Activated CD8-positive, alpha-beta memory T cell treated with anti-CD3 and anti-CD28 coated beads for 1 hour (primary cell): ENCODE measurements at places on chromosomes 5 and 9.

DNA sequence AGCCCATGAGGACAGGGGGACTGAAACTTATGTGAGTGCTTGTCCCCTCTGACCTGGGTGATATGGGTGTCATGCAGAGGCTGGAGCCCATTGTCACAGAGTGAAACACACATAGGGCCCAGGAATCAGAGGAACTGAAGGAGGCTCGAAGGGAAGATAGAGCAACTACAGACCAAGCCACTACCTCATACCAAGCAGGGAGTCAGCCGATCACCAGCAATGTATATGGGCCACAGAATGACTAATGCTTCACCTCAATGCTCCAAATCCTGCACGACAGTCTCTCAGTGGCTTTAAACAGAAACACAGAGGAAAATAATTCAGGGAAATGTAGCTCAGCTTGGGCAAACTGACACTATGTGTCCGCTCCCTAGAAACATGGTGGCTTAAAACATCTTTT lies 8.9 kb upstream of the FBXW11 start:
- no peak for DNase-seq

DNA sequence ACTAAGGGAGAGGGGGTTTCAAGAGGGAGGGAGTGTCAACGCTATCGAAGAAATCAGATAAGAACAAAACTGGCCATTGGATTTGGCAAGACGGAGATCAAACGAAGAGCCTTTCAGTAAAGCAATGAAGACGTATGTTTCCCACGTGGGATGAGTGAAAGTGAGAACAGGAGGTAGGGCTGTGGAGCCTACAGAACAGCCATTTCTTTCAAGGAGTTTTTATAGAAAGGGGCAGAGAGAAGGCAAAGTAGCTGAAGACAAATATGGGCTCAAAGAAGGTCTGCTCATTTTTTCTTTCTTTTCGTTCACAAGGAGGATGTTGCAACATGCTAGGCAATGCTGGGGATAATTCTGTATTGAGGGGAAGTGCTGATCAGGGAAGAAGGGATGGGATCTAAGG lies 98.3 kb downstream of the SUSD1 start:
- no peak for DNase-seq

DNA sequence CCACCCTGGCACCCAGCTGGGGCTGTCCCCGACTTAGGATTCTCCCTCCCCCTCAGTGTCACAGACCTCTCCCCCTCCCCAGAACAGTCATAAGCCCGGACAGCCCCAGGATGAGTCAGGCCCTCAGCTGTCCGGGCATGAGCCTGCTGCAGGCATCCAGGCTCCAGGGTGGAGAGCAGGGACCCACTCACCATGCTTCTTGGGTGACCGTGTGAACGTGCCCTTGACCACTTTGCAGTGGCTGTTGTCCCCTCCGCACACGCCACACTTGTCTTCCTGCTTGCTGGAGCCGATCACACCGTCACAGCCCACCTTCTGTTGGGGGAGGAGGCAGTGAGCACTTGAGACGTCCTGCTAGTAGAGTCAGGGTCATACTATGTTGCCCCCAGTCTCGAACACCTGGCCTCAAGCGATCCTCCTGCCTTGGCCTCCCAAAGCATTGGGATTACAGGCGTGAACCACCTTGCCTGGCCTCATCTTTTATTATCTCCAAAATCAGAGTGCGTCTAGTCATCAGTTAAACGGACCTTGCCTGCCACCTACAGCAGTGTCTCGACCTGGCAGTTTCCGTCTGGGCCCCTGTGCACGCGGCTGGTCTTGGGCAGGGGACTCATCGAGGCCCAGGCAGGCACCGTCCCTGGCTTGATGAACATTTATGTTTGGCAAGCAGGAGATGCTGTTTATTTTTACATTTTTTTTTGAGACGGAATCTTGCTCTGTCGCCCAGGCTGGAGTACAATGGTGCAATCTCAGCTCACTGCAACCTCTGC lies 72.6 kb downstream of the ZNF354C start:
- DNase-seq: no peak

- DNase-seq: peak; percentile 36
These were observed 597 bp downstream of the NFIL3 start for GRCh38 chr9:91422758-91423711.

DNA sequence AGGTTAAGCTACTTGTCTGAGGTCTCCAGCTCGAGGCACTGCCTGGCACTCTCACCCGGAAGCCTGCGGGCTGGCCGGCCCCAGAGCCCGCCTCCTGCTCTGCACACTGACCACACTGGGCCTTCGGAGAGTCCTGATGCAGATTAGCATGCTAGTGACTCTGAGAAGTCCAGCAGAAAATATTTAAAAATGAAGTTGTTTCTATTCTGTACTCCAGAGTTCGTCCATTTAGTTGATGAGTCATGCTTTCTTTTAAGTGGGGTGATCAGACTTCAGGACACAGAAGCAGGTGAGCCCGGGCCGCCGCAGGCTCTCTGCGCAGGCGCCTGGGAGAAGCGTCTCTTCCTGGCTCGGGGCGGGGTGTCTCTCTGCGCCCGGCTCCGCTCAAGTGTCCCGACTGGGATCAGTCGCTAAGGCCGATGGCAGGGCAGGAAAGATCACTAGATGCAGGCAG lies 32.5 kb downstream of the FAM240B start:
- DNase-seq: peak; percentile 11

DNA sequence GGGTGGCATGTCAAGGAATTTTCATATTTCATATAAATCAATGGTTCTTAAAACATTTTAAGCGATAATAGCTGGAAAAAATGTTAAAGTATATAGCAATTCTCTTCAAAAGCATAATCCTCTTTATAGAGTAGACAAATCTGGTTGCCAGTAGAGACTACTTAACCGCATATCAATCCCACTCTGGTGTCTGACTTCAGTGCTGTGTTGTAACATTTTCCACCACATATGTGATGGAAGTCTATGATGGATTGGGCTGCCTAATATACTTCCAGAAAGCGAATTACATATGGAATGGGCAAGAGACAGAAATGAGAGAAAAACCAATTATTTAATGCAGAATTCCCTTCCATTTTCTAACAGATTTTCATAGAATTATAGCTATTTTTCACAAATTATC lies 54.3 kb downstream of the FBN2 start:
- DNase-seq: no peak

- DNase-seq: no peak
These were observed 83.0 kb downstream of the DMRTA1 start for GRCh38 chr9:22529426-22530199.

- no peak for DNase-seq
These were observed 43.0 kb downstream of the MARCHF3 start for GRCh38 chr5:126987271-126987899.

DNA sequence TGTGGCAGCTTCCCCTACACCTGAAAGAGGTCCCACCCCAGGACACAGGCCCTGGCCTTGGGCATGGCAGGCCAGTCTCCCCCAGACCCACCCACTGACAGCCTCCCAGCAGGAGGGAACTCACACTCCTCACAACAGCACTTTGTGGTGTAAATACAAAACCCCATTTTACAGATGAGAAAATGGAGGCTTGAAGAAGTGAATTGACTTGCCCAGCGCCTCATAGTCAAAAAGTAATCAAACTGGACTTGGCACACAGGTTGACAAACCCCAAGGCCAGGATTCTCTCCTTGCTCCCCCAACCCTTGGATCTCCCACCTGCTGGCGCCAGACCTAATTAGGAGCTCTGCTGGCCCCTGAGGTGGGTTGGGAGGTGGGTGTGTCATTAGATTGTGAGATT lies 29.2 kb upstream of the NEK6 start:
- no peak for DNase-seq

DNA sequence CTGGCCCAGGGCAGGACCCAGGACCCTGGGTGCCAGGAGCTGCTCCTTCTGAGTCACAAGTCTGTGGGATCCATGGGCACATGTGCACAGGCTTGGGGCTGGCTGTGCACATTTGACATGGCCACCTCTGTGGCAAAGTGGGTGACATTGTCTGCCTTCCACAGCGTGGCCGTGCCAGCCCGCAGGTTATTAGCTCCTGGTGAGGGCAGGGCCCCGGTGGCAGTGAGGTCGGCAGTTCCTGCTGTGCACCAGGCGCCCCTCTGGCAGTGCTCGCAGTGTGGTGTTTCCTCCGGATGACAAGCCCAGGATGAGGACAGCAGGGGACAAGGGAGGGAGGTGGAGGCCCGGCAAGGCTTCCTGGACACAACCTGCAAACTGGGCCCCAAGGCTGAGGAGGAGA lies 60.5 kb downstream of the OLFM1 start:
- no peak for DNase-seq

GRCh38 chr5:175711031-175711430 lies 53.2 kb downstream of the HRH2 start:
- DNase-seq: no peak

GRCh38 chr9:133188006-133188842 lies 20.8 kb downstream of the OBP2B start:
- DNase-seq: no peak

GRCh38 chr5:132221781-132222648 lies 5.6 kb downstream of the P4HA2 start:
- no peak for DNase-seq

- no peak for DNase-seq
These were observed 723.7 kb upstream of the ARRDC3 start for GRCh38 chr5:92106808-92107207.

DNA sequence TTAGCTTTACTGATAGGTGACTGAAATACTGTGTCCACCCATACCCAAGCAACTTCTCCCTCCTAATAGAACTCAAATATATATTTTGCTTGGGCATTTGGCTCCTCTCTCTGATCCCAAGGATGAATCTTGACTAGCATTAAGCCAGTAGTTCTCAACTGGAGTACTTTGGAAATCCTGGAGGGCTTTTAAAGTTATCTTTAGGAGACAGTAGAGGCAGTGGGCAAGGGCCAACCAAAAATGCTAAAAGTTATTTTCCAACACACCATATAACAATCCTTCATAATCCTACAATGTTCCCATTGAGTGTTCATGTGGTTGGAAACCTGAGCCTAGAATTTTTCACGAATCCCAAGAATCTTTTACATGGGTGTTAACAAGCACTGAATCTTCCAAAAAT lies 11.1 kb upstream of the ETF1 start:
- DNase-seq: no peak

GRCh38 chr5:132528021-132528420 lies 15.3 kb downstream of the IL5 start:
- DNase-seq: no peak

GRCh38 chr5:24103451-24104023 lies 541.2 kb downstream of the CDH10 start:
- no peak for DNase-seq

- no peak for DNase-seq
These were observed 18.5 kb downstream of the CD180 start for GRCh38 chr5:67178085-67178484.

- DNase-seq: no peak
These were observed 339.2 kb downstream of the ADAMTS6 start for GRCh38 chr5:65142511-65143011.

DNA sequence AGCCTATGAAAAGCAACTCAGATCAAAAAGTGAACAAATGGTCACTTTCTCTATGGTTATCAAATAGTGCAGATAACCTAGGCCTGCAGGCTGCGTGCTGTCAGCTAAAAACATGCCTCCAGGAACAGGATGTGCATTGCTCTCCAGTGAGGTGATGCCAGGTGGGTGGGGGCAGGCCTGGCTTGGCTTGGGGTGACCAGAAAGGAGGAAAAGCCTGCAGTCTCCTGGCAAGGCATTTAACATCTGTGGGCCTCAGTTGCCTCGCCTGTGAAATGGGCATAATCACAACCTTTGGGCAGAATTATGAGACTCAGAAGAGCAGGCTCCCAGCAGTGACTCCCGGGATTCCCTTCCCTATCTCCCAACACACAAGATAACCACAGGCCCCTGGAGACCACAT lies 135.9 kb downstream of the COL23A1 start:
- no peak for DNase-seq

DNA sequence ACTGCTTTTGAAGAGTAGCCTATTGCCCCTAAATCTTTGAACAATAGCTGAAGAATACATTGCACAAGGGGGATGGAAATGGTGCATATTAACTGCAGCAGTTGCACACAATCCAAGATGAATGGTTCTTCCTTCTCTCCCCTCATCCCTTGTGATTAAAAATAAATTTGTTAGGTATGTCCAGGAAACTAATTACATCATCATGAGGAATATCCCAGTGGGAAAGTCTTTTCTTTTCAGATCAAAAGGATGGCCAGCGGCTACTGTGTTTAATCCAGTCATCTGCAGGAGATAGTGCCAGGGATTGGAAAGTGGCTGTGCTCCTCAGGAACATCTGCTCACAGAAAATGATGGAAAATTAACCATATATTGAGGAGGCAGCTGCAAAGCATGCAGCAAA lies 508.4 kb upstream of the SEMA6A start:
- no peak for DNase-seq

- DNase-seq: no peak
These were observed 471.6 kb upstream of the FTMT start for GRCh38 chr5:121380066-121380465.
